Stimulated activated CD4-positive, alpha-beta T cell treated with anti-CD3 and anti-CD28 coated beads, Interleukin-4, amount 100 ng/mL, for 4 hours (primary cell): ENCODE measurements at places on chromosomes 4 and X.

GRCh38 chr4:83219344-83220331 lies 65.0 kb downstream of the COQ2 start:
- DNase-seq, result peak; percentile 71

DNA sequence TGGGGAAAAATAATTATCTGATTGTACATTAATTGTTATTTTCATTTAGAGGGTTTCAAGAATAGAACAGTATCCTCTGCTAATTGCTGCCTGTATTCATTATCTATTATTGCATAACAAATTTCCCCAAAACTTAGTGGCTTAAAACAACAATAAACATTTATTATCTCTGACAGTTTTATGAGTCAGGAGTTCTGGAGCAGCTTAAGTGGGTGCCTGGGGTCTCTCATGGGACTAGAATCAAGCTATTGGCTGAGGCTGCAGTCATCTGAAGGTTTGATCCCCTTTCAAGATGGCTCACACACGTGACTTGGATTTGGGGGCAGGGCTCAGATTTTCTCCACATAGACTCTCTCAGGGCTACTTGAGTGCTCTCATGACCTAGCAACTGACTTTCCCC lies 98.1 kb upstream of the JADE1 start:
- no peak for DNase-seq

GRCh38 chr4:30789219-30789671 lies 69.1 kb downstream of the PCDH7 start:
- DNase-seq, result no peak

GRCh38 chr4:83369831-83370639 lies 35.4 kb upstream of the HPSE start:
- DNase-seq, result no peak

DNA sequence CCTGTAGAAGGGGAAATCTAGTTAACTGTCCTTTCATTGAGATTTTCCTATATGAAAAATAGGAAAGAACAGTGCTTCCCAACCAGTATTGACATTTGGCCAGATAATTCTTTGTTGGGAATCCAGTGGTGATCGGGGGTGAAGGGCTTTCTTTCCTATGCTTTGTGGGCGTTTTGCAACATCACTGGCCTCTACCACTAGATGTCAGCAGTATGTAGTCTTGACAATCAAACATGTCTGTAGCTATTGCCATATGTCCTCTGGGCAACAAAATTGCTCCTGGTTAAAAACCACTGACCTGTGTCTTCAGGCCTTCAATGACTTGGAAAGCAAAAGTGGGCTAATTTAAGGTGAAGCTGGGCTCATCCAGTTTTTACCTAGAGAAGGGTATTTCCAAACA lies 658.5 kb downstream of the DACH2 start:
- no peak for DNase-seq

DNA sequence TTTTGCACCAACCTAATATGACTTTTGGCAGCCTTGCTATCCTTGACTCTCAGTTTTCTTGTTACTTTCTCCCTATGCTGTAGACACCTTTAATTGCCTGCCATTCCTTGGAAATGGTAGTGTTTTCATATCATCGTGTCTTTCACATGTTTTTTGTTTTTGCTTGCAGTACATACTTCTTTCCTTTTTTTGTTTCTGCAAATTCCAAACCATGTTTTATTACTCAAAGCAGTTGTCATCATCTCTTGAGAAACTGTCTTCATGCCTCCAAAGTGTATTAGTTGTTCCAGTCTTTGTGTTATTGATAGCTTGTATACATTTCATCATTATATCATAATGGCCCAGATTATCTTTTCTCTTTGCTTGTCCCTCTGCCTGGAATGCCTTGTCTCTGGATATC lies 57.1 kb downstream of the PDLIM5 start:
- DNase-seq, result no peak

GRCh38 chrX:112846187-112846586 lies 5.6 kb upstream of the AMOT start:
- DNase-seq, result no peak

- no peak for DNase-seq
Observed at GRCh38 chrX:101160001-101160400, 59.6 kb upstream of the DRP2 start.

- DNase-seq, result no peak
Observed at GRCh38 chrX:10121787-10122186, 35.0 kb upstream of the CLCN4 start.

DNA sequence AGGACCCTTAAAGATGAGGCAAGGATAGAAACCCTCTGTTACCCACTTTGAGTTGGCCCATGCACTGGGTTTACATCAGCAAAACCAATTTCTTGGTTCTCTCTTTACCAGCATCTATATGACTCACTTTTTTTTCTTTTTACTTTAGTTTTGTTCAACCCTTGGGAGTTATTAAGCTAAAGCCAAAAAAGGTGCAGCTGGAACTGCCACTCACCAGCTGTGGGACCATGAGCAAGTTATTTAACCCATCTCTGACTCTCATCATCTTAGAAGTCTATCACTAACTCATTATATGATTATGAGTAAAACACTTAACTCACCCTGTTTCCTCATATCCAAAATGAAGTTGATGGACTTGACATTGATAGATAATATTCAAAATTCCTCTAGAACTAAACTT lies 53.4 kb downstream of the GABRB1 start:
- DNase-seq, result no peak
